ENCODE measurements at places on chromosomes 5 and 9.

DNA sequence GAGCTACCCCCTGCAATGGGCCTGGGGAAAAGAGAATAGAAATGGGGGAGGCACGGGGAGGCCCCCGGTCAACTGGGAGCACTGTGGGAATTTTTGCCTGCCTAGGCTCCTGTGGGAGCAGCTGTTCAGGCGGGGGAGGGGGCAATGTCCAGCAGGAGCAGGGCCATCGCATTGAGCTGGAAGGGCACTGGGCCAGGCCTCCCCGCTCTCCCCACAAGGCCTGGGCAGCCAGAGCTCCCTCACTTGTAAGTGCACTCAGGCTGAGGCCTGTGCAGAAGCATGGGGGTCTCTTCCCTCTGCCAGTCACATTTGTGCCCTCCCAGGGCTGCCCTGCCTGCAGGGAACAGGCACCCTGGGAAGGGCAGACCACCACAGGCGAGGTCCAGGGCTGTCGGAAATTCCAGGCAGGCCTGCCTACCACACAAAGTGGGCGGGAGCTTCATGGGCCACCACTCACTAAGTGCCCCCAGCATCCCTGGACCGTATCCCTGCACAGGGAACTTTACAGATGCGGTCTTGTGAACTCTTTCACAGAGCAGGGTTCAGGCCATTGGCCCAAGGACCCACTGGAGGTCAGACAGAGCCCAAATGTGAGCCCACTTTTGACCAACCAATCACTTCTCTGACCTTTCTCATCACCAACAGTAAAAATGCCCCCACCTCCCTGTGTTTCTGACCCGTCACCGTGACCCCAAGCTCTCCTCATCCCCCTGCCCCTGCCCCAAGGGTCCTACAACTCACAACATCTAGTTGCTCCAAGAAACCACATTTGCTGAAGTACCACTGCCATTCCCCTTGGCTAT is 1.0 kb upstream of the CFAP157 start:
- no peak for DNase-seq

DNA sequence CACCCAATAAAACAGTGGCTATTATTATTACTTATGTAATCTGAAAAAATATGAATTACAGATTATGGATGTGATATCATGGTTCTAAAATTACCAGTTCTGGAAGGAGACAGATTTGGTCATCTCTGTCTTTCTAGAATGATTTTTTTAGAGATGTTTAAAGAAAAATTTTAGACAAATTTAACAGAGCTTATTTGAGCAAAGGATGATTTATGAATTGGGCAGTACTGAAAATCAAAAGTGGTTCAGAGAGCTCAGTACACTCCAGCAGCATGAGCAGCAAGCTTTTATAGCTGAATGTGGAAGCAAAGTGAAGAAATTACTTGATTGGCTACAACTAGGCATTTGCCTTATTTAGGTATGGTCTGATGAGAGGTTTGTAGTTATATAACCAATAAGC is 11.0 kb downstream of the CAST start:
- DNase-seq = no peak

DNA sequence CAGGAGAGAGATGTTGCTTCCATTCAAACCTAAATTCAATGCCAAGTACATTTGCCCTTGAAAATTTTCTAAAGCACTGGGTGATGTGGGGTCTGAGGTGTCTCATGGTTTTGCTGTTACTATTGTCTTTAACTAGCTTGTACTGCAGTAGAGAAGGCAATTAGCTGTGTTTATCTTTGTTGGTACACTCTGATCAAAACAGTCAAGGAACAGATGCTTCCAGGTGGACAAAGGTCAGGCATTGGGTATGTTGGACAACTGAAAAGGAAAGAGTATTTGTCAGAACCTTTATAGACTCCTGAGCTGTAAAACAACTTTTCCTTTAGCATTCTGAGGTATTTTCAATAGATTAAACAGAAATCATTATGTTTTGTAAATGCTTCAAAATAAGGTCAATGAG is 2228.7 kb upstream of the WWC1 start:
- no peak for DNase-seq

DNA sequence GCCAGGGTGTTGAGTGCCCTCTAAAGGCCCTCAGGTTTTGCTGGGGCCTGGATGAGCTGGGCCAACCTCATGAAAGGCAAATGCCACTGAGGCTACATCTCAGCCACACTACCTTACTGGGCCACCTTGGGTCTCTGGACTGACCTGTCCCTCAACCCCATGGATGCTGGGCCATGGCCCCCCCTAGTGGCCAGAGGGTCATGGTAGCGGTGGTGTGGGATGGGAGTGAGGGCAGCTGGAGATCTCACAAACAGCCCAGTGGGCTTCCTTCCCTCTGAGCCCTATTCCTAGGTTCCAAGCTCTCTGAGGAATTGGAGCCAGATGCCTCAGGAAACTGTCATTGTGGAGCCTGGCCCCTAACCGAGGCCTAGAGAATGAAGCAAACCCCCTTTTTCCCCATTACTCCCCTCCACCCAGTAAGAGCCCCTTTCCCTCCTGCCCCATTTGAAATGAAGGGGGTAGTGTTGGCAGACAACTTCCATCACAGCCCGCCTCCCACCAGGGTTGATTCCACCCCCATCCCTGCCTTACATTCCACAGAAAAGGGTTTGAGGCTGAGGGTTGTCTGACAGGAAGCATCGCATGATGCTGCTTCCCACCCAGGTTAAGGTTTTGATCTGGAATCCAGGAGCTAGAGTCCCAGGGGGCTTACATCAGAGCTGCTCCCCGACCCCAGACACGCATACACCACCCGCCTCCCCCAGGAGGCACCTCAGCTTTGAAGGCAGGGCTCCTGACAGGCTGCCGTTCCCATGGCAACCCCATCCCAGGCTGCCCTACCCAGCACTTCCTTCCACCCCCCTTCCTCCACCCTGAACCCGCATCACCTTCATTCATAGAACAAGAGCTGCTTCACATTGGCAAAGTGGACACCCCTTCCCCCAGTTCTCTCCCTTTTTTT is 63.9 kb downstream of the PCDH1 start:
- DNase-seq = peak; percentile 75

DNA sequence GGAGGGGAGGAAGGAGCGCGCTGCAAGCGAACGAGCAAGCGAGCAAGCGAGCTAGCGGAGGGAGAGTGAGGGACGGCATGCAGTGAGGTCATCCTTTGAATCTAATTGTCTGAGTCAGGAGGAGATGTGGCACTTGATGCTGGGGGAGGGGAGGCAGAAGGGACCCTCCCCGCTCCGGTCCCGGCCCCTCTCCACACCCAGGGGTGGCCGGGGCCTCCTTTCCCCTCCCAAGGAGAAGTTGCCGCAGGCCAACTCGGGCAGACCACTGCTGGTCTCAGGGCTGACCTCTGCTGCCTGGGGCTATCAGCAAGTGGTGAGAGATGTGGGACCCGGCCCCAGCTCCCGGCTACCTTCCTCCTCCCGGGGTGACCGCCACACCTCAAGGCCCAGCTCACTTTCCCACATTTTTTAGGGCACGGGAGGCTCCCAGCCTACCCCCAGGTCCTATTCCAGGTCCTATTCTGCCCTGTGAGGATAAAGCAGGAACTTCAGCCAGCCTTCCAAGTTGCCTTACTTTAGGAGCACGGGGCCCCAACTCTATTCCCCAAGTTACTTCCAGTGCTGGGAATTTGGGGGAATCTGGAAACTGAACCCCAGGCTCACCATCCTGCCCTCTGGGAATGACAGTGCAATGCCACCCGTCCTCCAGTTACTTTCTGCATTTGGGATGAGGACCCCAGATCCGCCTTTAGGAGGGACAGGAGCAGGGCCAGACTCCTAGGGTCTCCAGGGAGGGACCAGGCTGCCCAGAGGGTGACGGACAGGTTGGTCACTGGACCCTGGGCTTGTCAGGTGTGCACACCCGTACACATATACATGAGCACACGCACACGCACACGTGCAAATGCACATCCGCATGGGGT is 11.1 kb downstream of the CNTFR start:
- no peak for DNase-seq

DNA sequence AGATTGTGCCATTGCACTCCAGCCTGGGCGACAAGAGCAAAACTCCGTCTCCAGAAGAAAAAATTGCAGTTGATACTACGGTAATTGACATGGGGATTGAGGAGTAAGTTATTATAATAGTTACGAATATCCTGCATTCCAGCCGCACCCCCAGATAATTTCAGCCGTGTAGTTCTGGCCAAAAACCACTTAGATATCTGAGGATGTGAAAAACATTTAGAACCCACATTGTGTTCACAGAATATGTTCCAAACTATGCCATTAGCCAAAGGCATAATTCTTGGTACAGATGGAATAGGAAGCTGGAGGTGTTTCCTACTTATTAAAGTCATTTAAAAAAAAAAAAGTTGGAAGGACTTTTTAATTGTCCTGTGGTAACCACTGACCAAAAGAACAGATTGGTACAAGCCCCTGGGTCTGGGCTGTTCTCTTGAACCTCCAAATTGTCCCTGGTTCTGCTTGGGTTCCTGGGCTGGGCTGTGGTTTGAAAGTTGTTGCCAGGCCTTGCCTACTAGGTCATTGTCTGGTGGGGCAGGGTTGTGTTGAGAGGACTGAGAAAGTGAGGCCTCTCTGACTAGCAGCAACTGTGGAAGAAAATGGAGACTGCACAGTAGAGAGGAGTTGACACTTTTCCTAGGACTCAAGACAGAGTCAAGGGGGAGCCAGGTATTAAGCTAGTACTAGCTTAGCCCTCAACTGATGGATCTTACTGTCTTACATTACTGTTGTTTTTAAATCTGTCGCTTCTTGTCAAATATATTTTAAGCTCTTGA is 198.8 kb downstream of the NR3C1 start:
- no peak for DNase-seq

GRCh38 chr9:32454280-32454679 is 69.8 kb downstream of the ACO1 start:
- no peak for DNase-seq

DNA sequence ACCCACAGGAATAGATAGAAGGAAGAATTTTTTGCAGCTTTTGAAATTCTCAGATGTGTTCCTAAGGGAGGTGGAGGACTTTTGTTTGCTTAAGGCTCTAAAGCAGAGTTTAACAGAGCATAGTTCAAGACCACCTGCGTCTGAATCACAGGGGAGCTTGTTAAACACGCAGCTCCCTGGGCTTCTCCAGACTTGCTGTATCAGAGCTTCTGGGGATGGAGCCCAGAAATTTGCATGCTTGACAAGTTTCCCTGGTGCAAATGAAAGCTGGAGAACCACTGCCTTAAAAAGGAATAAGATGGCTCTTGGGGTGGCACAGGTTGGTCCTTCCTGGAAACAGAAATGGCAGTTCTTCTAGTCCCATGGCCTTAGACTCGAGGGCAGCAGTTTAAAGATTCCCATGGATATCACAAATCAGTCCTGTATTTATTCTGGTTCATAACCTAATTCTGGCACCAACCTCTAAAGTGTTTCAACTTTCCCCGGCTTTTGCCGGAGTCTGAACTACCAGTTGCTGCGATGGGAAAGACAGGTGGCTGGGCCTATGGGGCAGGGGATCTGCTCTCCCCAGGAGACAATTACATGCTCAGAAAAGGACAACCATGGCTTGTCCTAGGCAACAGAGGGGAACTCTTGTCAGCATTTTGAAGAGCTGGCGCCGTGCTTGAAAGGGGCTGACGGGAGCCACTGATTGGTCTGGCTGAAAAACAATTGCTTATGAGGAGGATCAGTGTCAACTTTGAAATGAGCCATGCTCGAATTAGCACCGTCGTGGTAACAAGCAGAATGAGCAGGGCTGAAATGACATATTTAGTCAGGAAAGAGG is 599.6 kb downstream of the CCDC171 start:
- DNase-seq = no peak

DNA sequence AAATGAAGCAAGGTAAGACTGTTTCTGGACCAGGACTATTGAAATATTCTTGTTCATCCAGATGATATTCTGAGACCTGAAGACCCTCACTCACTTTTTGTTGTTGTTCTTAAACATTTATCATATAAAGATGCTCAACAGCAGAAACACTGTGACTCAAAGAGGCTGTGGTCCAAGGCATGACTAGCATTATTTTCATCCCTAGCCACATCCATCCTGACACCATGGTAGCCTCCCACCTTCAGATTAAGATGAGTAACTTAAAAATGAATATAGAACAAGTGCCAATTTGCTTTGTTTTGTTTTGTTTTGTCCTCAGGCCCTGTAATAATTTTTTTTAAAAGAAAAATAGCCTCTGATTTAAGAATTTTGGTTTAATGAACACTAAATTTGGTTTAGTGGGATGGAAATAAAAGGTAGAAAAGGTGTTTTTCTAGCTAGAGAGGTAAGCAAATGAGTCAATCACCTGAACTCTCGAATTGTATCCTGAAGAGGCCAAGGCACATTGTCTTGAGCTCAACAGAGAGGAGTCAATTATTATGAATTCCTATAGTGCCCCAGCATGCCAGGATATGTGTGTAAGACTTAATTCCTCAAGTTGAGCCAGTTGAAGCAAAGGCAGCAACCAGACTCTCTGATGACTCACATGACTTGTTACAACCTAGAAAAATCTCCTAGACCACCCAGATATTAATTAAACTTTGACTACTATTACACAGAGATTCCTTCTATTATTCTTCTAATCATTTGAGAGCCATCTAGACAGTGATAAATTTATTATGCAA is 380.1 kb upstream of the TUSC1 start:
- no peak for DNase-seq

DNA sequence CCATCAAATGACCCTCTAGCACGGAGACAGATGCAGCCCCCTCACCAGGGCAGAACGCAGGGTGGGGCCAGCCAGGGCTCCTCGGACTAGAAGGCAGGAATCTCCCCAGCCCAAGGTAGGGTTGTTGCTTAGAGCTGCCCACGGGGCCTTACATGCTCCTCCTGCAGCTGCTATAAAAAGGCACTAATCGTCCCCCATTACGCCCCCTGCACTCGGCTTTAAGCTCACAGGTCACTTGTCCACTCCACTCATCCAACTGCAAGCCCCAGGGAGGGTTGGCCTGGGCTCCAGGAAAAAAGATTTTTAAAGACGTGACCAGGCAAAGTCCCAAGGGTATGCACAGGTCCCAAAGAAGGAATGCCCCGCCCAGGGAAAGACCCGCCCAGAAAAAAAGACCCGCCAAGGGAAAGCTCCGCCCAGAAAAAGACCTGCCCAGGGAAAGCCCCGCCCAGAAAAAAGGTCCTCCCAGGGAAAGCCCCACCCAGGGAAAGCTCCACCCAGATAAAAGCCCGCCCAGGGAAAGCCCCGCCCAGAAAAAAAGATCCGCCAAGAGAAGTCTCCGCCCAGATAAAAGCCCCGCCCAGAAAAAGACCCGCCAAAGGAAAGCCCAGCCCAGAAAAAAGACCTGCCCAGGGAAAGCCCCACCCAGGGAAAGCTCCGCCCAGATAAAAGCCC is 11.1 kb downstream of the GRIN1 start:
- peak; percentile 86 for DNase-seq

- DNase-seq = no peak
Measured at GRCh38 chr9:18822850-18823249, 210.2 kb downstream of the SAXO1 start.

DNA sequence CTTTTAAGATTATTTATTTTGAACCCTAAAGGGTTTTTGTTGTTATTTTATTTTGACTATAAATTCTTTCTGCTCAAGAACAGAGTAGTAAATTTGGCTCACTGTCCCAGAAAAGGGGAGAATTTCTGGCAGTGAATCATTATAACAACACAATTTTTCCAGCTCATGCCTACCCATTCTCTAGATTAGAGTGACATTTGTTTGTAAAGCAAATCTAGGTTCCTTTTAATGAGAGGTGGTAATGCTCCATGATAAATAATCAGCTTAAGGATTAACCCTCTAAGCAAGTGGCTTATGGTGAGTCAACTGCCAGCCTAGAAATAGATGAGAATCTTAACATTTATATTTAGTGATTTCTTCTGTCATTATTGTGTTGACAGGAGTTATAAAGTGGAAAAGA is 409.2 kb downstream of the NFIB start:
- peak; percentile 27 for DNase-seq

- DNase-seq = no peak
Measured at GRCh38 chr5:131394128-131394527, 130.3 kb downstream of the CDC42SE2 start.

Data from D341Med (cell line).